ENCODE measurements at places on chromosomes 12 and 14. TPM values are rescaled to one million over a fixed set of nuclear protein-coding genes. Genes with fewer than 3 reads are reported as not detected.

DNA sequence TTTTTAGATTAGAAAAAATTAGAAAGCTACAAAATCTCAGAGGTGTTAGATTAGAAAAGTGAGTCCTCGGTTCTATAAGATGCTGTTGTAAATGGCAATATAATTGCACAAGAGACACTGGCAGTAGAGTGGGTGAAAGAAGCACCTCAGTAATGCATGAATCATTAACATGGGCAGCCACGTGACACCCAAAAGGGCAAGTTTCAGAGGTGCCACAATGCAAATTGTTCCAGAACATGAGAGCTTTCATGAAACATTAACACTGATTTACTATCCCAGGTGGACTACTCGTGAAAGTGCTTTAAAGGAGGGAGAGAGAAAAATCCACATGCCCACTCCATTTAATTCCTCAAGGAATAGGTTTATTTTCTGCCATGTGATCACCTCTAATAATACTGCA lies 108.4 kb downstream of the PTPRR start:
- DNase-seq: peak; percentile 90

GRCh38 chr14:51680031-51680430 lies 28.3 kb downstream of the FRMD6 start:
- DNase-seq: no peak

MIP gene
- 0.24 TPM for polyA plus RNA-seq

DNA sequence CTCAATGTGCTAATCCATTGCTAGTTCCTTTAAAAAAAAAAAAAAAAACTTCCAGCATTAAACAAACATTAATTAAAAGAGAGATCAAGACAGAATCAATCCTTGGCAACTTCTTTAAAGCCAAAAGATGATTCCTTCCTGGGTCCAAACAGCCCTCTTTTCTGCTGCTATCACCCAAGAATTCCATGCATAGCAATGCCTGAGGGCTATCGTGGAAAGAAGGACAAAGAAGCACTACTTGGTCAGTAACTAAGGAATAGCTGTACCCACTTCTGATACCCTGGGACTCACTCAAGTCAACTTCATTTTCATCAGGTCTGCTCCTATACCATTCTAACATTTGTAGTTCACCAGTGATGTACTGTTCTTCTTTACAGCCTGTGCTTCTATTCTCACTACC lies 51.8 kb downstream of the SLC38A2 start:
- DNase-seq: no peak

- DNase-seq: peak; percentile 37
Measured at GRCh38 chr12:989751-990660, 1.0 kb upstream of the ERC1 start.

CEP170B gene
- 30.3 TPM for polyA plus RNA-seq

- no peak for DNase-seq
Measured at GRCh38 chr12:78697817-78698415, 166.7 kb upstream of the SYT1 start.

- DNase-seq: no peak
Measured at GRCh38 chr12:75632442-75632841, 121.0 kb upstream of the KRR1 start.

GRCh38 chr12:67070604-67071003 lies 198.6 kb upstream of the CAND1 start:
- no peak for DNase-seq

GRCh38 chr12:227923-228845 lies 14.2 kb upstream of the SLC6A12 start:
- no peak for DNase-seq

ANKS1B gene
- 2.4 TPM for polyA plus RNA-seq

SLC11A2 gene
- polyA plus RNA-seq: 73.1 TPM

TAS2R10 gene
- polyA plus RNA-seq: 1.2 TPM

TAS2R9 gene
- polyA plus RNA-seq: not detected

- DNase-seq: no peak
Measured at GRCh38 chr14:99036611-99037293, 235.2 kb downstream of the BCL11B start.

GRCh38 chr12:52455821-52456220 lies 3.9 kb upstream of the KRT6B start:
- no peak for DNase-seq

KIF5A gene
- 12.3 TPM for polyA plus RNA-seq

CYP46A1 gene
- polyA plus RNA-seq: 1.5 TPM

- no peak for DNase-seq
Measured at GRCh38 chr14:104113631-104114420, 24.6 kb upstream of the KIF26A start.

DNA sequence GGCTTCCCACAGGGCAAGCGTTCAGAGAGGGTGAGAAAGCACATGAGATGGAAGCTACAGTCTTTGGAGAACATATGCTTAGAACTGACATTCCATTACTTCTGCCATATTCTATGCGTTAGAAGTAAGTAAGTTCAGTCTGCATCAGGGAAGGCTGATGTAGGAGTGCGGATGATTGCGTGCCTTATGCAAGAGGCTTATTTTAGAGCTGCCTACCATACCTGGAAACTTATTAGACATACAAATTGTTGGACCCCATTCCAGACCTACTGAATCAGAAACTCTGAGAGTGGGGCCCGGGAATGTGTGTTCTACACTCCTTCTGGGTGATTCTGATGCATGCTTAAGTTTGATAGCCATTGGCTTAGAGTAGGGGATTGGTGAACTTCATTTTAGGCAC lies 174.9 kb downstream of the KTN1 start:
- DNase-seq: no peak

- DNase-seq: no peak
Measured at GRCh38 chr12:68638721-68639395, 28.2 kb downstream of the RAP1B start.

- no peak for DNase-seq
Measured at GRCh38 chr14:59274991-59275391, 86.5 kb downstream of the DAAM1 start.

BBOF1 gene
- polyA plus RNA-seq: 6.9 TPM

DNA sequence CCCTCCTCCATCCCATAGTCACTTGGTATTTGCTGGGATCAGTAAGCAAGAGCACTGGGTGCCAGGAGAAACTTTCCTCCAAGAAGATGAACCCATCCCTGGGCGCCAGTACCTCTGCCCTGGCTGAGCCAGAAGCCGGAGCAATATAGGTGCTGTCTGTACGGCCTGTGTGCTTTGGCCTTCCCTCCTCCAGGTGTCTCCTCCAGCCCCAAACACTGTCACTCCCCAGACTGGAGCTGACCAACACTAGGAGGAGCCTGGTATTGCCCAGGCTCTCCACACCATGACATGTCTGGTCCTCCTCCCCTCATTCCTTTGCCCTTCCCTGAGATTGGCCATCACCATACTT lies 4.9 kb downstream of the GSTZ1 start:
- no peak for DNase-seq

TNFAIP2 gene
- polyA plus RNA-seq: 21.0 TPM

TSHR gene
- polyA plus RNA-seq: 0.16 TPM

BHLHE41 gene
- polyA plus RNA-seq: 21.0 TPM

CMA1 gene
- not detected for polyA plus RNA-seq

DNA sequence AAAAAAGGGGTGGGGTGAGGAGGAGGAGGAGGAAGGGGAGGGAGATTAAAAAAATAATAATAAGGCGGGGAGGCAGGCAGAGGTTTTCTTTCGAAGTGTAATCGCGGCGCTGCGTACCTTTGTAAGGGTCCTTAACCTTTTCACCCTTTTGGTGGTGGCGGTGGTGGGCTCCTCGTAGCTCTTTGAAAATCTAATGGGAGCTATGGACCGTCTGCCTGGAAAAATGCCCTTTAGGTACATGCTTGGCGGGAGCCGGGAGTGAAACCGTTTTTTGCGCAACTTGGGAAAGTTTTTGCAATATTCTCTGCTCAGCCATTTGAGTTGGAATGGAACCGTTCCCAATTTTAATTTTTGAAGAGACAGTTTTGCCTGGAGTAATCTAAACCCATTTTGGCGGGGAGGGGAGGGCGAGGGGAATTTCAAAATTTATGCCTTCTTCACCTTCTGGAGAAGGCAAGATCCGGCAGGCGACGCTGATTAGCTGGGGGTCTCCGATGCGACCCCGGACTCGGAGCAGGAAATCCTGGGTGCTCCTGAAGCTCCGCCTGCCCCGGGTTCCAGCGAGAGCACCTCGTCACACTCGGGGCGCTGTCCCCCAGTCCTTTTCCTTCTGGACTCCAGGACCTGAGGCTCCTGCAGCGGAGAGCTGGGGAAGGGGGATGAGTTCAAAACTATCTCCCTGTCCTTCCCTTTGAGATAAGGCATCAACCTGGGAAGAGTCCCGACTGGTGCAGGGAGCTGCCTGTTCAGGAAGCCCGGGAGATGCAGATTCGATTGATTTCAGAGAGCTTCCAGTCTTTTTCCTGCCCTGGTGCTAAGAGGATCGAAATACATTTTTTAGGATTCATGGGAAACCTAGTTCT lies 74.6 kb upstream of the TBX5 start:
- DNase-seq: no peak

- DNase-seq: no peak
Measured at GRCh38 chr12:7642876-7643309, 22.8 kb downstream of the APOBEC1 start.

NFE2 gene
- polyA plus RNA-seq: 2.1 TPM

DNA sequence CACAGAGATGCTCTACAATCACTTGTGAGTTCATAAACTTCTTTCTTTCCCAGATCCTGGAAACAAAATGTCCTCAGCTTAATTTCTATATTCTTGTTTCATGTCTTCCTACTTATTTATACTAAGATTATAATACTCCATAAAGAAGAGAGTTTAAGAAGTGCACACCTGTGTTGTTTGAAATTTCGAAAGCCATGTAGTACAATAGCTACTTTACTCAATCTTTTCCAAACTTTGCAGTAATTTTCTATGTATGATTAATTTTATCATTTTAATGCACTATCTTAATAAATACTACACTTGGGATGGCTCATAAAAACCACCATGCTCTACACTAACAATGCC lies 300 bp upstream of the TTC5 start:
- DNase-seq: no peak

RASSF9 gene
- polyA plus RNA-seq: 2.4 TPM

DNA sequence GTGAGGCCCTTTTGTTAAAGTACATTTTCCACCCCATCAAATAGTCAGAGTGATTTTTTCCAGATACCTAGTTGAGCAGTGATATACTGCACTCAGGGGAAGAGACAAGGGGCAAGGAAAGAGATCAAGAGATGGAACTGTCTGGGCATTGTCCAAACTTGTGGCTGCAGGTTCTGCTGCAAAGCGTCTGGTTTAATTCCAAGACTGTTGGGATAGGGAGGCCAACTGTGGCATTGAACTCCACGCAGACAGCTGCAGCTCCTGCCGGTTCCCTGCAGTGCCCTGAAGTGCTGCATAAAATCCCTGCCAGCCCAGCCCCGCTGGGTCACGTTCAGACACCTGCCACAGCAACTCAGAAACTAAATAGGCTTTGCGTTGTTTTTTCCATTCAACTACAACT lies 30.5 kb downstream of the RPH3A start:
- no peak for DNase-seq

DNA sequence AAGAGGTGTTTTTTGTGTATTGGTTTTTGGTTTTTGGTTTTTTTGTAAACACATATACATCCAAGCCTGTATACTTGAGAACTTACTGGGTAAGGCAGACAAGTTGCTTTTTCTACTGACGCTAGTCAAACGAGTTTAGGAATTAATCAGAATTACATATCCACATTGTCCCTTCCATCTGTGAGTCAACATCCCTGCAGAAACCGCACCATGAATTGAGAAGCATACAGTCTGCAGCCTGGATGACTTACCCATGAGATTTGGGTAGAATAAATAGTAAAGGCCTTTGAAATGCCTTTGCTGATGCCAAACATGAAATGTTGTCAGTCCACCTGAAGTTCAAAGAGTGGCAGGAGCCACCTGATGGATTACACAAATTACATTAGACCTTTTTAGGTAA lies 21.4 kb upstream of the C12orf42 start:
- no peak for DNase-seq

KRT6C gene
- not detected for polyA plus RNA-seq

GRCh38 chr14:21874167-21874566 lies 200.5 kb upstream of the OR4E1 start:
- DNase-seq: no peak

- DNase-seq: no peak
Measured at GRCh38 chr14:95046711-95047681, 110.3 kb downstream of the DICER1 start.

Data from large intestine (tissue), 12 donors.